ENCODE measurements at places on chromosomes 16 and 17.

DNA sequence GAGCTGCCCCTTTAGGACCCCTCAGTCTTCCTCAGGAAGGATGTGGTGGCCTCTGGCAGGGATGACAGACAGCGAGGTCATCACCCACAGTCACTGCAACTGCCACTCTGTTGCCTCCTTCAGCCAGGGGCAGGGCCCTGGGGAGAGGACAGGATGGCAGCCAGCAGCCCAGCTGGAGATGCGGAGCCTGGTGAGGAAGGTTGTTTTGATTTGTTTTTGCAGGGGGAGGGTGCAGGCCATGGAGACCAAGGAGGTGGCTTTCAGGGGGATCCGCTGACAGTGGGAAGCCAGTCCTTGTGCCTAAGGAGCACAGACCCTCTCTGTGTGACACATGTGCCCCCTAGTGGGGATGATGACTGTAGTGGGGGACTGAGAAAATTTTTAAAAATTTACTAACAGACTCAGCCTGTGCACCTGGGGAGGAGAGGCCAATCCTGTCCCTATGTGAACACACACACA is 7.4 kb downstream of the PRCD start:
- DNase-seq, result peak; percentile 53

DNA sequence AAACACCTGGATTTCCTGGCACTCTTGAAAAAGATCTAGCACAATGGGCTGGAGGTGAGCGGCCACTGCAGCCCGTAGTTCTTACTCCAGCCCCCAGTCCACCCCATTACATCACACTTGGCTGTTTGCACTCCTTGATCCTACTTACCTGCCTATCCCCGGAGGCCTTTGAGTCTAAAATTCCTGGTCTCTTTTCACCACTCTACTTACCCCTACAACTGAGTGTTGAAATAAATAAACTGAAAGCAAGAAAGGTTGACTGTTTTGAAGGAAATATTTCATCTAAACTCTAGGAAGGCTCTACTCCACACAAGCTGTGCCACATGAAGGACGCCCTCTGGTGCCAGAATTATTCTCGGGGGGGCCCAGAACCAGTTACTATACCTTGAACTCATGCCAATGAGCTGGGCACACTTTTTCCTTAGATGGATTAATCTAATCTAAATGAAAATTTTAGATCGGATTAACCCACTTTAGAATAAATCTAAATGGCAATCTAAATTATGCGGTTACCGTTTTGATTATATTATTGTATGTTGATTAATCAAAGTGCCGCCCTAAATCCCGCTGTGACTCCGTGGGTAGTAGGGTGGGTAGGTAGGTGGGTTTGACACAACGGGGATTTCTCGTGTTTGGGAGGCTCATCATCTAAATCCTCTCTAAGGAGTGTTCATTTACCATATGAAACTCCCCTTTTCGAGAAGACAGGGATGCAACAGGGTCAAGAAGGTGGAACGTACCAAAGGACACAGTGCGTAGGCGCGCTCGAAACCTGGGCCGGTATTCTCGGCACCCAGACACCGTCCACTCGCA is 651 bp upstream of the EIF1 start:
- DNase-seq, result peak; percentile 42

- DNase-seq, result no peak
Measured at GRCh38 chr16:12329246-12329995, 352.9 kb downstream of the SNX29 start.

DNA sequence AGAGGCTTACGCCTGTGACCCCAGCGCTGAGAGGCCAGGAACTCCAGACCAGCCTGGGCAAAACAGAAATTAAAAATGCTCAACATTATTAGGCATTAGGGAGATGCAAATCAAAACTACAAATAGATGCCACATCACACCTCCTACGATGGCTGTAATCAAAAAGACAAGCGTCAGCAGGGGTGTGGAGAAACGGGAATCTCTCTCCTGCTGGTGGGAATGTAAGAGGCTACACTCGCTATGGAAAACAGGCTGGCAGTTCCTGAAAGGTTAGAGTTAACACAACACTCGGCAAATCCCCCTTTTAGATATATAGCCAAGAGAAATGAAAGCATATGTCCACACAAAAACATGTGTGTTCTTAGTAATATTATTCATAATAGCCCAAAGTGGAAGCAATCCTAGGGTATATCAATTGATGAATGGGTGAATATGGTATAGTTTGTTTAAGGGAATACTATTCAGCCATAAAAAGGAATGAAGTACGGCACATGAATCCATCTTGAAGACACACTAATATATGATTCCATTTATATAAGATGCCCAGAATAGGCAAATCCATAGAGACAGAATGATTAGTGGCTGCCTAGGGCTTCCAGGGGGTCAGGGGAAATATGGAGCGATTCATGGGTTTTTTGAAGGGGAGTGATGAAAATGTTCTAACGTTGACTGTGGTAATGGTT is 1.8 kb upstream of the NPRL3 start:
- DNase-seq, result no peak

GRCh38 chr17:949623-950303 is 29.8 kb downstream of the NXN start:
- DNase-seq, result no peak

DNA sequence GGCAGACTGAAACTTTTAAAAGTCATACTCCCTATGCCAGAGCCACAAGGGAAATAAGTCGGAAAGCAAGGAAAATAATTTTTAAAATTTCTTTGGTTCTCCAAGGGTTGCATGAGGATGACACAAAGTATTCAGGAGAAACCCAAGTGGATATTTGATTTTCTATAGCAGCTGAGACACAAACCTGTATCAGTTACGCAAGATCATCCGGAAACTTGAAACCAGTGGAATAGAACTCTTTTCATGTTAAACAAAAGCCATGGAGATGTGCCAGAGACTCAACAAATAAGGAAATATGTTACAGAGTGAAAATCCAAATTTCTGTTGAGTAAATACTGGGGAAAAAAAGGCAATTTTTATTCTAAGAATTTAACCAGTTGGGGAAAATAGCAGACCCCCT is 294.7 kb downstream of the KIF2B start:
- no peak for DNase-seq

GRCh38 chr16:31079342-31079944 is 5.2 kb downstream of the ZNF646 start:
- DNase-seq, result no peak

- no peak for DNase-seq
Measured at GRCh38 chr17:58786586-58787295, 31.1 kb downstream of the PPM1E start.

DNA sequence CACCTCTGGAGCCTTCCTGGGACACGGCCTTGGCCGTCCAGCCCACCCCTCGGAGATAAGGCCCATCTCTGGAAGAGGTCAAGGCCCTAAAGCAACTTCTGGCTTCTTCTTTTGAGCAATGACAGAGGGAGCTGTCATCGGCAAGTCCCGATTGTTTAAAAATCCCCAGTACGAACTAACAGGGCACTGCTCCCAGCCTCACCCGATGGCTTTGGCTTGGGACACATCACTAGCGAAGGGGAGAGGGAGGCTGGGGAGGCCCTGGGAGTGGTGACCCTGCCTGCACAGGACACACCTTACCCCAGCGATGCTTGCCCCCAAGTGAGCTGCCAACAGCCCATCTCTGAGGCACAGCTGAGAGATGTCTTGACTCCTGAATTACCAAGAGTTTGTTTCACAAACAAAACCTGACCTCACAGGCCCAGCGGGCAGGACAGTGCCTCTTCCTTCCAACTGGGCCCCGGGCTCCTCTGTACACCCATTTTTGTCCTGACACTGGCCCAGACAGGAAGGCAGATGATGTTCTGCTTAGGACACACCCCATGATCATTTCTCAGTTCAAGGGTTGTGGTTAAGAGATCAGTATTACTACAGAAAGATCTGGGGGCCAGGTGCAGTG is 4.8 kb downstream of the SYNGR2 start:
- DNase-seq, result no peak

DNA sequence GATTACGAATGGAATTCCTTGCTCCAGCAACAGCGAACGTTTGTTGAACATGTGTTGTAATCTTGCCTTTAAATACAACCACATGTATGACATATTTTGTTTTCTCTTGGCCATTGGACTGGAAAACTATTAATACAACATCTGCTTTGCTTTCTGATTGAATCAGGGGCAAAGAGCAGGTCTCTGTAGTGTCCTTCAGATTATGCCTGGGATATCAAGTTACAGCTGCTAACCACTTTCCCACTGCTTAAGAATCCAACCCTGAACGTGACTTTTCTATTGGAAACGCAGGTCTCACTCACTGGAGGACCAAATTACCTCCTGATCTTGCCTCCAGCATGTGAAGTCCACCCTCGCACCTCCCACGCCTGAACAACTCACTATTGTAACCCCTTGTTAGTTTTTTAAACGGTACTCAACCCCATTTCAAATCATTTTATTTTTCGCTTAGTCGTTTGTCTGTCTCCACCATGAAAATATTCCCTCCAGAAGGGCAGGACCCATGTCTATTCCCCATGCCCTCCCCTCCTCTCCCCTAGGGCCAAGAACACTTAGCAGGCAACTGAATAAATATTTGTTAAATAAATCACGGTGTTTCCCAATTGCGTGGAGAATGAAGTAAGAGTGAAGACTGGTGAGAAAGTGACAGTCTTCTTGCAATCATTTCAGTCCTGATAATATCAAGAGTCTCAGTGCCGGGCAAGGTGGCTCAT is 57.4 kb upstream of the MRTFB start:
- no peak for DNase-seq

DNA sequence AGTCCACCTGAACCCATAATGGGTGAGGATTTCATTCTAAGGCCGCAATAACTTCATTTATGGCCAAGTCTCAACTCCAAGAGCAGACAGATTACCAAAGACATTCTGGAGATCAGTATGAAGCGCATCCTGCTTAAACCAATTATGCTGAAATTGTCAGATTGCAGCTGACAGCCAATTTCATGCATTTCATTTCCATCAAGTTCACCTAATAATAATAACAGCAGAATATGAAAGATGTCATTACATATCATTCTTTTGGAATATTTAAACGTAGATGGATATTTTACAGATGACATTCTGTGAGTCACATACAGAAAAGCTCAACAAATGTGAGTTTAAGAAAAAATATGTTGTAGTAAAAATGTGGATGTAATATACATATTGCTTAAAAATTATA is 54.9 kb upstream of the NACA2 start:
- no peak for DNase-seq

DNA sequence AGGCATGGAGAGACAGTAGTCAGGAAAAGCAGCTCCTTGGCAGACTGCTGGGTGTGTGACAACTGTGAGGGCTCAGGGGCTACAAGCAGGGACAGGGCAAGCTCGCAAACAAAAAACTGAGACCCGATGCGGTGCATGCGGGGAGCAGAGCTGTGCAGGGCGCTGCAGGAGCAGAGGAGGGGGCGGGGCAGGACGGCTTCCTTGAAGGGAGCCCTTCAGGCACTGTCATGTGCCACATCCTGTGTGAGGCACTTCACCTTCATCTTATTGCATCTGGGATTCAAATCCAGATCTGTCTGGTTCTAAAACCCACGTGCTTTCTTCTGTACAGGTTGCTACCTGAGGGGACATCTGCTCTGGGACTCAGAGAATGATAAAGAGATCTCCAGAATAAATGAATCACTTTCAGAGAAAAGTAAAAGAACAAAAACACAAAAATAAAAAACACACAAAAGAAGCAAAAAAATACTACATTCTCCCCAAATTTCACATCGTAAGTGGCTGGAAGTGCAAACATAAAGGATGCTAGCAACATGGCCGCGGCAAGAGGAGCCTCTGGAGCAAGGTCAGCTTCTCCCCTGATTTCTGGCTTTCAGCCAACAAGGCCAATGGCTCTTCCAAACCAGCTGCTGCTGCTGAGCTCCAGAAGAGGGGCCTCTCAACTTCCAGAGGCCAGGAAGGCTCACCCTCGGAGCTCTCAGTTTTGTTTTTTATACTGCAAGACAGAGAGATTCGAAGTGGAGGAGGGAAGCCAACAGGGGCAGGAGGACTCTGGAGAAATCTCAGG is 14.2 kb downstream of the LYRM9 start:
- DNase-seq, result no peak

- DNase-seq, result no peak
Measured at GRCh38 chr17:83106913-83107655, 27.7 kb downstream of the METRNL start.

DNA sequence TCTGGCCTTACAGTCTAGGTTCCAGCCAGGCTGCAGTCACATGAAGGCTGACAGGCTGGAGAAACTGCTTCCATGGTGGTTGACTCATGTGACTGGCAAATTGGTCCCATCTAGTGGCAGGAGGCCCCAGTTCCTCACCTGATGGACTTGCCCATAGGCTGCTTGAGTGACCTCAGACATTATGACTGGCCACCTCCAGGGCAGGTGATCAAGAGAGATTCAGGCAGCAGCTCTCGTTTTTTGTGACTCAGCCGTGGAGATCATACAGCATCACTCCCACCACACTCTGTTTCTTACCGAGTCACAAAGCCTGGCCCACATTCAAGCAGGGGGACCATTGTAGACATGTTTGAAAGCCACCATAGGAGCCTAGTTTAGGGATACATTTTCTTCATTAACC is 34.5 kb downstream of the SIAH1 start:
- no peak for DNase-seq

DNA sequence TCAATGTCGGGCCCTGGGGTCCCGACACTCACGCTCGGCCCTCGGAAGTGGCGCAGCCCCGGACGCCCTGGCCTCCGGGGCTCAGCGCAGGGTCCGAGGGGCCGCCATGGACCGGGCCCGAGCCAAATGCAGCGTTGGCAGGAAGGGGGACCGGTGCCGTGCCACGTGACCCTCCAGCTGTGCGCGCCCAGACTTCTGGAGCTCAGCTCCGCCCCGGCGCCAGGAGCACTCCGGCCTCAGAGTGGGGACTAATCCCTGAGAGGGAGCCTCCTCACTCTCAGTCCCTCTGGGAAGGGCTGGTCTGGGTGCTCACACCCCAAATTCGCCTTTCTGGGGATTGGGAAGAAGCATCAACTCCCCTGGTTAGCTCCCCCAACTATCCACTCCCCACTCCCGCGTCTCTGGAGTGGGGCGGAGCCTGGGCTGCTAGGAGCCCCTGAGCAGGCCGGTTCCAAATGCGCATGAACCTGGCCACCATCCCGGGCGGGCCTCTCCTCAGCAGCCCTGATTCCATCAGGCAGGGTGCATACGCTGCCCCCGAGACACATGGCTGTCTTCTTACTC is at the start of gene B3GNT9:
Gene B3GNT9 (minus strand): TSS at position 166 of the 564 bp plus-strand sequence. CDS start 513 bp downstream, outside the sequence.
- no peak for DNase-seq

DNA sequence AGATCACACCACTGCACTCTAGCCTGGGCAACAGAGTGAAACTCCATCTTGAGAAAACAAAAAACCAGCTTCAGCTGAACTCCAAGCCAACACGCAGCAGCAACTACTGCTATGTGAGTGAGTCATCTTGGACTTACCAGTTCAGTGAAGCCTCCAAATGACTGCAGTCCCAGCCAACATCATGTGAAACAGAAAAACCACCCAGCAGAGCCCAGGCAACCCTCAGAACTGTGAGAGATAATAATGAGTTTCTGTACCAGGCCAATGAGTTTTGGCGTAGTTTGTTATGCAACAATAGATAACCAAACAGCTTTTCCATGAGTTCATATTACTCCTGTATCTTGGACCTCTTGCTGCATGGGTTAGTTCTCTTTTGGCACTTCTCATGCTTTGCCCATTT is 23.3 kb downstream of the PHF12 start:
- DNase-seq, result no peak

GRCh38 chr16:1772362-1772907 is at the start of gene EME2:
EME2 (plus strand) TSS chr16:1772810; CDS start chr16:1773228, 418 bp downstream.
- DNase-seq, result no peak

- no peak for DNase-seq
Measured at GRCh38 chr16:54588026-54588425, 301.4 kb upstream of the IRX3 start.

All from activated CD4-positive, alpha-beta T cell treated with anti-CD3 and anti-CD28 coated beads, Interleukin-2, amount 50 U/mL, for 24 hours (primary cell).